Stimulated activated CD4-positive, alpha-beta T cell treated with anti-CD3 and anti-CD28 coated beads, Interleukin-12 subunit alpha, Interleukin-12 subunit beta, amount 100 ng/mL, for 4 hours (primary cell): ENCODE measurements at places on chromosomes 12 and 14.

GRCh38 chr12:68231229-68231628 lies 5.6 kb upstream of the IL26 start:
- no peak for DNase-seq

DNA sequence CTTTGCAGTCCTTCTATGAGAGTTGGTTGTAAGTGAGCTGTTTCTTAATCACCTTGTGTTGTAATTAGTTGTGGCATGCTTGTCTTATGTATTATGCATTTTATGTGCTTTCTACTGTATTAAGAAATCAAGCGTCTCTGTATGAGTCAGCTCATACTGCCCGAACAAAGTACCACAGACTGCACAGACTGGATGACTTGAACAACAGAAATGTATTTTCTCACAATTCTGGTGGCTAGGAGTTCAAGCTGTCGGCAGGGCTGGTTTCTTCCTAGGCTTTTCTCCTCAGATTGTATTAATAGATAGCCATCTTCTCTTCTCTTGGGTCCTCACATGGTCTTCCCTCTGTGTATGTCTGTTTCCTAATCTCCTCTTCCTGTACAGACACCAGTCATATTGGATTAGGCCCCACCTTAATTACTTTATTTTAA lies 77.7 kb downstream of the FLRT2 start:
- no peak for DNase-seq

DNA sequence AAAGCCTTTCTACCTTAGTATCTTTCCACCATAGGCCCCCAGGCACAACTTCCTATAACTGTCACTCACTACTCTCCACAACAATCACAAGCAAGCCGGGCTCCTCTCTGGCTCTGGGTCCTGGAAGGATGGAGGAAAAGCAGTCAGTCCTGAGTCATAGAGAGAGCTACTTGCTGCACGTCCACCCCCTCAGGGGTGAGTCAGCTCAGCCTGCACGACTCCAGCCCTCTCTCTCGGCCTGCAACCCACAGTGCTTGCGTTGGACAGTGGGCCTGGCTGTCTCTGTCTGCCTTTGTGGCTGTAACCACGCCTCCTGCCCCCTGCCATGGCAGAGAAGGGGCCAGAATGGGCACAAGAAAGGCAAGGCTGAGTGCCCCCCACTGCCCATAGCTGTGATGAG lies 154.1 kb upstream of the FKBP4 start:
- DNase-seq: no peak

GRCh38 chr14:104751539-104752422 lies 1.2 kb upstream of the SIVA1 start:
- DNase-seq: no peak

DNA sequence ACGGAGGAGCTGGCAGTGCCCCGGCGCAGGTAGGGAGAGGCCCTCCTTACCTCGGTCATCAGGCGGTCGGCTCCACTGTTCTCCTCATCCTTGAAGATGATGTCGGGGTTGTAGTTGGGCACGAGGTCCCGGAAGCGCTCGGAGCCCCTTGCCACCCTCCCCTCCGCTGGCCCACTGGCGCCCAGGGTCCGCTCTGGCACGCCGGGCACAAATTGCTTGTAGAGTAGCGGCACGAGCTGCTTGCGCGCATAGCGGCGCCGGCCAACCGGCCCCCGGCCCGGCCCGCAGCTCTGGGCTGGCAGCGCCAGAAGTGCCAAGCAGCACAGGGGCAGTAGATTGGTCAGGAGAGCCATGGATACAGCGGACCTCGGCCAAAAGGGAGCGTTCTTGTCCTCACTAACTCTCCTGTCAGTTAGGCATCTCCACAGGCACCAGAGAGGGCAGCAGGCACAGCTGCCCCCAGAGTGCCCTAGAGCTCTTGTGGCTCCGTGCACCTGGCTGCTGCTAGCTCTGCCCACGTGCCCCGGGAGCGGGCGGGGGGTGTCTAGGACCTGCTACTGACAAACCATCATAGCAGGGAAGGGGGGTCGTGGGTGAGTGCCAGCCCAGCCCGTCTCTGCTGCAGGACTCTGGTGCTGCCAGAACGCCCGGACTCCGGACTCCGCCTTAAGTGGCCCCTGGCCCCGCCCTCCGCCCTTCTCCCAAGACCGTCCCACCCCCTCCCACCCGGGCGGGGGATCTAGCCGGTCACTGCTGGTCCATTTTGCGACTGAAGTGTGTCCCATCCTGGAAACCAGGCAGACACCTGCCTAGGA lies at the start of gene DHH:
DHH (minus strand) TSS at position 642 of the 815 bp plus-strand sequence; CDS start at position 353, 289 bp downstream.
- DNase-seq: no peak

- no peak for DNase-seq
Measured at GRCh38 chr12:113850309-113851056, 115.6 kb downstream of the RBM19 start.

DNA sequence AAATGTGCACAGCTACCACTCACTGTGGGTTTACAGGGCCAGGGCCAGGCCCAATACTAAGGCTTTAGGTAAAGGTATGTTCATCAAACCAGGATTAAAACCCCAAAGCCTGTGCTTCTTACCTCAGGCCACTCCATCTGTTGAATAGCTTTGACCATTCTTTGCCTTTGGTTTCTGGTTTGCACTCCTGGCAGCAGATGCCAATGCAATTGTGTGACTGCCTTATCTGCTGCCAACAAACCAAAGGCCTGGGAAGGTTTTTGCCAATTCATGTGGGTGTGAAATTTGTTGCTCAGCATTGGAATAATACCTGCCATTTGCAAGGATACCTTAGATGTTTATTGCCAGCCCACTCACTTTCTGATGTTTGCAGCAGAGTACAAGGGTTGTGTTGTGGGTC lies 221.6 kb downstream of the C12orf75 start:
- no peak for DNase-seq

DNA sequence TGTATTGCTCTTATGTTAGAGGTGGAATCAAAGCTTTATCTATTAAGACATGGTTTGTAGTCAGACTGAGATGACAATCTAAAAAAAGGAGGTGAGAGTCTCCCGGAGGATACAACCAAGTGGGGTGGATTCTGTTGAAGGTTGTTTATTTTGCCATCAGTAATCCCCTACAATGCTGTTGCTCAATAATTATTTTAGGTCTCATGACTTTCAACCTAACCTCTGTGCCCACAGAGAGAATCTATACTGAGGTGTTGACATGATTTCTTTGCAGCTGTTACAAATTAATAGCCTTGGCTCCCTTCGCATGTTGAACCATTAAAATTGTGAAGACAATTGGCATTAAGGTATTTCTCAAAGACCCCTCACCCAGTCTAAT lies 28.7 kb upstream of the FOS start:
- DNase-seq: no peak

GRCh38 chr12:49803693-49804450 lies 24.3 kb downstream of the NCKAP5L start:
- no peak for DNase-seq

DNA sequence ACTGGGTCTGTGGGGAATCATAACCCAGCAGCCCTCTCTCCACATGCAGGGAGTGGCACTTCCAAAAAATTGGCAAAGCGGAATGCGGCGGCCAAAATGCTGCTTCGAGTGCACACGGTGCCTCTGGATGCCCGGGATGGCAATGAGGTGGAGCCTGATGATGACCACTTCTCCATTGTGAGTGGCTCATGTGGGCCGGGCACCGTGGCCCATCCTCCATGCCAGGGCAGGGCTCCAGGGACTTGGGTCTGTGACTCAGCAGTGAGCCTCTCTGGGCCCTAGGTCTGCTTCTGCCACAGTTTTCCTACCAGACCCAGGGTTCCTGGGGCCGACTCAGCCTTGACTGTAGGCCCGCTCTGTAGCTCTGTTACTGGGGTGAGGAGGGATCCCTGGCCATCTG lies 2.2 kb downstream of the NPFF start:
- DNase-seq: no peak

- no peak for DNase-seq
Measured at GRCh38 chr14:57761800-57762199, 104.1 kb downstream of the SLC35F4 start.

GRCh38 chr12:1839956-1840951 lies 19.9 kb downstream of the LRTM2 start:
- no peak for DNase-seq

GRCh38 chr12:83052890-83053541 lies 366.3 kb downstream of the TMTC2 start:
- DNase-seq: no peak
